Activated T-cell treated with anti-CD3 and anti-CD28 coated beads, Interleukin-2, amount 50 U/mL, for 72 hours (primary cell): ENCODE measurements at places on chromosomes 11 and 22. TPM values are rescaled to one million over a fixed set of nuclear protein-coding genes. Genes with fewer than 3 reads are reported as not detected.

Gene FDXACB1
- 4.9 TPM for total RNA-seq

Gene TANGO2
- 35.5 TPM for total RNA-seq

Gene GGTLC3
- total RNA-seq: not detected

Gene RAG2
- not detected for total RNA-seq

Gene ART5
- total RNA-seq: not detected

Gene SLC22A9
- not detected for total RNA-seq

GRCh38 chr11:13140873-13141655 is 131.9 kb downstream of the RASSF10 start:
- no peak for DNase-seq

DNA sequence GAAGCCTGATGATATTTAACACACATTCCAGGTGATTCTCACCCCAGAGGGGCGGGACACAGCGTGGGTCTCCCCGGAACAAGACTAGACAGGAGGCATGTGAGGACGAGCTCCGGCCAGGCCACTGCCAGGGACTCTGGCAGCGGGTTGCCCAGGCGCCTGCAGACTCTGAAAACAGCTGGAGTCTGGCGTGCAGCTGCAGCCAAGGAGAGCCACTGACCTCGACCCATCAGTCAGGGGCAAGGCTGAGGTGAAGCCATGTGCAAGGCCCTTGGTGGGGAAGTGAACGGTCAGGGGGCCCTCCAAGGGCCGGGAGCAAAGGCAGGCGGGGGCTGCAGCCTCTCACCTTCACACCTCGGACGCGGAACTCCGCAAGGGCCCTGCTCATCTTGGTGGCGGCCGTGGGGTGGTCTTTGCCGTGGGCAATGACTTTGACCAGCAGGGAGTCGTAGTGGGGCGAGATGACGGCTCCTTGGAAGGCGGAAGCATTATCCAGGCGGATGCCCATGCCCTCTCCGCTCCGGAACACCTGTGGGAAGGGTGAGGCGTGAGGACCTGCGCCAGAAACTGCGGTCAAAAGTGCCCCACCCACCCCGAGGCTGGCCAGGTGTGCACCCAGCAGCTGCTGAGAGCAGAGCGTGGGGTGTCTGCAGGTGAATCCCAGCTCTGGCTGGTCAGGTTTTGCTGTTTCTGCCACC is 6.7 kb downstream of the LRFN4 start:
- DNase-seq: no peak

DNA sequence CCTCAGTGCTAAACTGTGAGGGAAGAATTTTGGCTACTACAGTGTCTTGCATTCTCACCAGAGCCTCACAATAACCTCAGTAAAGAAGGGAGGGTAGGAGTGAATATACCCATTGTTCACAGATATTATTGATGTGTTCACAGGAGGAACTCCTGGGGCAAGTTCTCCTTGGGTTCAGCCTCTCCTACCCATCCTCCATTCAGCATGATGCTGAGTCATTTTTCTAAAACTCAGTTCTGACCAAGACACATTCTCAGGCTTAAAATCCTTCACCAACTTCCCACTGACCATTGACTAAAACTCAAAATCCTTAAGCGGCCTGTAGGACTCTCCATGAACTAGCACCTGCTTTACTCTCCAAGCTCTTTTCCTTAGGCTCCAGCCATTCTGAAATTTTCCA is 48.7 kb downstream of the SYTL2 start:
- no peak for DNase-seq

GRCh38 chr11:121722431-121723245 is 269.9 kb upstream of the SORL1-AS1 start:
- DNase-seq: no peak

GRCh38 chr11:60357771-60358170 is 20.6 kb upstream of the MS4A7 start:
- no peak for DNase-seq

GRCh38 chr11:36361901-36362391 is 65.9 kb downstream of the PRR5L start:
- DNase-seq: no peak

- no peak for DNase-seq
Measured at GRCh38 chr22:35417606-35418005, 17.7 kb downstream of the MCM5 start.

DNA sequence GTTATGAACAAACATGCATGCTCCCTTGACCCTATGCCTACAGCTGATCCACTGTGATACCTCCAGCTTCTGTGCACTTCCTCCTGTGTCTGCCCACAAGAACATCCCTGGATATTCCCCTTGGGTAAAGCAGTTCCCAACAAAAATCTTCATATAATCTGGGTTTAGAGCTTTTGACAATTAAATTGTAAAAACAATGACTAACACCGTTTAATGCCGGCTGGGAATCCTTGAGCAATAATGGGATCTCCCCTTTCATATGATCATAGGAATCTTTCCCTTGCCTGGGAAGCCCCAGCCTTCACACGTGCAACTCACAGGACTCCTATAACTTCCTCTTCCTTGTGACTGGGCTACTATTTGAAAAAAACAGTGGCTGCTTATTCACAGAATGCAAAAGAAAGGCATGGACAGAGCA is 6.3 kb upstream of the ZC3H12C start:
- DNase-seq: no peak

DNA sequence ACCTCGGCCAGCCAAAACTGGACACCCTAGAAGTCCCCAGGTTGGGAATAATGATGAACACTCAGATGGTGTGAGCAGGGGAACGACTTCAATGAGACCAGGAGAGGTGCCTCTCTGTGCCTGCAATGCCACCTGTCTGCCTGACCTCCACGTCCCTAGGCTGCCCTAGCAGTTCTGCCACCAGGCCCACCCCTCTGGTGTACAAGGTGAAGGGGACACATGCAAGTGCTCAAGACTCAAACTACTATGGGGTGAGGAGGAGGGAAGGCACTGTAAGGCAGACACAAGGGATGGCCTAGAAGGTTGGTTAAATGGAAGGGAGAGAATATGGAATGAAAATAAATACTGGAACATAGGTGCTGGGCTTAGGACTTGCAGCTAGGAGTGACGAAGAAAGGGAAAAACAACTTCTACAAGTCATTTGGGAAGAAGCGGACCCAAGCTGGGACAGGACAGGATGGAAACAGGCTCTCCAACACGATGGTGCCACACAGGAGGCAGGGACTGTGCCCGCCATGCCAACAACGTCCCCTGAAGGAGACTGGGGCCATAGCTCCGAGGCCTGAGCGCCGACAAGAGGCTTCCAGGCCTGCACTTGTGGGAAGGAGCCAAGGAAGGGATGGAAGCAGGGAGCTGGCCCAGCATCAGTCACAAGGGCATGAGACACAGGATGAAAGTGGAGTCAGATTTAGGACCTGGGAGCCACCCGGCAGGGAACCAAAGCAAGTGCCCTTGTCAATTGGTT is 18.5 kb downstream of the SERPIND1 start:
- DNase-seq: no peak

DNA sequence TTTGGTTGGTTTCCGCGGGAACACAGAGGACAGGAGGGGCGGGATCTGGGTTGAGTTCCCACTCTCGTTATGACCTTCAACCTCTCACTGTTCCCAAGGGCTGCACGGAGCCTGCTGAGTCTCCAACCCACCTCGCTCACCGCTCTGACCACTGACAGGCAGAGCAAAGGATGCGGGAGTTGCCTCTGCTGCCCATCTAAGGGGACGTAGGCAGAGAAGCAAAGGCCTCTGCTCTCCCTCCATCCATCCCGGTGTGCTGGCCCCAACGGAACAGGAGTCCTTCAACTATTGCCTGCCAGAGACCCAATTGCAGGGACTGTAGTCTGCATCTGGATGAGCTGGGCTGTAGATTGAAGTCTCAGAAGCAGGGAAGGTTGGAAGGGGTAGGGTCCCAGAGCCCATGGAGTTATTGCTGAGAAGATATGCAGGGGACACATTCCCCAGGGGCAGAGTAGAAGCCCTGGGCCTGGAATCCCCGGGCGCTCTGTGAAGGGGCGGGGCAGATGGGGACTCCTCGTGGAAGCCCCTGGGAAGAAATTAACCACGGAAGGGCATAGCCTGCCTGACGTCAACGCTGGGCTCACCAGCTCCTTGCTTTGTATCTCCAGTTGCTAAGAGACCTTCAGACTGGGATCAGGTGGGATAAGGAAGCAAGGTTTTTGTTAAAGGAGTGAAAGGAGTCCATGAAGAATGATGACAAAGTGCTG is 12.7 kb upstream of the FXYD2 start:
- no peak for DNase-seq

GRCh38 chr11:69721745-69722144 is 17.9 kb upstream of the FGF19 start:
- DNase-seq: no peak

DNA sequence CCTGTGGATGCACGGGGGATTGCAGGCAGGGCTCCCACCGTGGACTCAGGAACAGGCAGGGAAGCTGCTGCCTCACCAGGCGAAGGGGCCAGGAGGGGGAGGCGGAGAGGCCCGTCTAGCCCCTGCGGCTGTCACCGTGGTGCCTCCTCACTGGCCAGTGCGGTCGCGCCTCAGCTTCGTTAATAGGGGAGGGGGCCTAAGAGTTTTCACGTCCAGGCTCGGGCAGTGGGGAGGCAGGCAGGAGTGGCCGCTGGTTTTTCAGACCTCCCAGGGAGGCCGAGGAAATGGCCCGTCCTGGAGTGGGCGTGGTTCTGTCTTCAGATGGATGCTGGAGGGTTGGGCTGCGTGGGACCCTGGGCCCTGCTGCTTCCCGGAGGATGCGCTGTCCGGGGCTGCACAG is 91.1 kb upstream of the B3GAT1 start:
- no peak for DNase-seq

GRCh38 chr22:40023341-40023841 is 28.6 kb downstream of the FAM83F start:
- no peak for DNase-seq

DNA sequence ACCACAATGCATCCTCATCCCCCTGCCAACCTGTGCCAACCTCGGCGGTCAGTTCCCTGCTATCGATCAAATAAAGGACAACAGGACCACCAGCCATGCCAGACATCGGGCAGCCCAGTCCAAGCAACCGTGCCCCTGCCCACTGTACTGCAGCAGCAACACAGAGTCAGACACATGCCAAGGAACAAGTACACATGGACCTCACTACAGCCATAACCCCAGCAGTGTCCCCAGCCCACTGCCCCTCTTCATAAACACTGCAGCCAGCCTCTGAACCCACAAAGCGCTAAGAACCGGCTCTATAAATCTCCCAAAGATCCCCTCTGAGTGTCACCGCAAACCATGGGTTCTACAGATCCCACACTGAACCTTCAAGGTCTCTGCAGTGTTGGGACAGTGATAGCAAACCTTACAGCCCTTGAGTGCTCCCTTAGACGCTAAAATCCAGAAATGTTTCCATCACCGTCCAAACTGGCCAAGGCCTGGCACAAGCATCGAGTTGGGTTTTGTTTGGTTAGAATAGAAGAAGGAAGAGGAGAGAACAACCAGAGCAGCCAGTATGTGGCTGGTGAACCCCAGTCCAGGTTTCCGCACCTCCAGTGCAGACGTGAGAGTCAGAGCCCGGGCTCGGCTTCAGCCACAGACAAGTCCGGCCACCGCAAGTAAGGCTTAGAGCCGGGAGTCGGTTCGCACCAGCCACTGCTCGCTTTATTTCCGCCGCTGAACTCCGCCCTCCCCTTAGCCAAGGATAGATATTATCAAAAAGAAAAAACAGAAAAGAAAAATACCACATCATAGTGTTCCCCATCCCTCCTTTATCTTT is 7.9 kb downstream of the PAX6 start:
- no peak for DNase-seq

DNA sequence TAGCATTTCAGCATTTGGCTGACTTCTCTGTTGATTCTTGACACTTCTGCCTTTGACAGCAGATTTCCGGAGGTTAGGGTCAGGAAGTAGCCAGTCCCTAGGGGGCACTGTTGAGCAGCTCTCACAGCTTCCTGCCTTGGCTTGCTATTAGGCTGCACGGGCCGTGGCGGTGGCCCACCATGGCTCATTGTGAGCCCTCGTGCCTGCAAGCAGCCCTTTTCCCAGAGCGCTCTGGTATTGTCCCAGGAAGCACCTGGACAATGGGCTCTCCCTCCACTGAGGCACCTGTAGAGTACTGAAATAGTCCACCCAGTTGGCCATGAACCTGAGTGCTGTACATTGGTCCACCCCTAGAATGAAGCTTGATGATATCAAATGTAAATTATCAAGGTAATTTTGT is 100.2 kb upstream of the GAL start:
- peak; percentile 62 for DNase-seq

GRCh38 chr11:85377901-85378300 is 249.2 kb downstream of the DLG2 start:
- DNase-seq: no peak

DNA sequence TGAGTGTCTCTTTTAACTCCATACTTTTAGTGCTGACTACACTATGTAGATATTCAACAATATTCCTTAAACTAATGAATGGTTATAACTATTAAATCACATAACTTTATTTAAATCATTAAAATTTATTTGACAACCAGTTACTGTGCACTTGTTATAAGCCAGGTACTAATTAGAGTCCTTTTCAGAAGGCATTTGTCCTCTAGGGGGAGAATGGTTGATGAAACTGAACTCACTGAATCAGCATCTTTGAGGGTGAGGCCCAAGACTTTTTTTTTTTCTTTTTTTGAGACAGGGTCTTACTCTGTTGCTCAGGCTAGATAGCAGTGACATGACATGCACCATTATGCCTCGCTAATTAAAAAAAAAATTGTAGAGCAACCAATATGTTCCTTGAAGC is 515.6 kb upstream of the CCDC90B start:
- DNase-seq: no peak

DNA sequence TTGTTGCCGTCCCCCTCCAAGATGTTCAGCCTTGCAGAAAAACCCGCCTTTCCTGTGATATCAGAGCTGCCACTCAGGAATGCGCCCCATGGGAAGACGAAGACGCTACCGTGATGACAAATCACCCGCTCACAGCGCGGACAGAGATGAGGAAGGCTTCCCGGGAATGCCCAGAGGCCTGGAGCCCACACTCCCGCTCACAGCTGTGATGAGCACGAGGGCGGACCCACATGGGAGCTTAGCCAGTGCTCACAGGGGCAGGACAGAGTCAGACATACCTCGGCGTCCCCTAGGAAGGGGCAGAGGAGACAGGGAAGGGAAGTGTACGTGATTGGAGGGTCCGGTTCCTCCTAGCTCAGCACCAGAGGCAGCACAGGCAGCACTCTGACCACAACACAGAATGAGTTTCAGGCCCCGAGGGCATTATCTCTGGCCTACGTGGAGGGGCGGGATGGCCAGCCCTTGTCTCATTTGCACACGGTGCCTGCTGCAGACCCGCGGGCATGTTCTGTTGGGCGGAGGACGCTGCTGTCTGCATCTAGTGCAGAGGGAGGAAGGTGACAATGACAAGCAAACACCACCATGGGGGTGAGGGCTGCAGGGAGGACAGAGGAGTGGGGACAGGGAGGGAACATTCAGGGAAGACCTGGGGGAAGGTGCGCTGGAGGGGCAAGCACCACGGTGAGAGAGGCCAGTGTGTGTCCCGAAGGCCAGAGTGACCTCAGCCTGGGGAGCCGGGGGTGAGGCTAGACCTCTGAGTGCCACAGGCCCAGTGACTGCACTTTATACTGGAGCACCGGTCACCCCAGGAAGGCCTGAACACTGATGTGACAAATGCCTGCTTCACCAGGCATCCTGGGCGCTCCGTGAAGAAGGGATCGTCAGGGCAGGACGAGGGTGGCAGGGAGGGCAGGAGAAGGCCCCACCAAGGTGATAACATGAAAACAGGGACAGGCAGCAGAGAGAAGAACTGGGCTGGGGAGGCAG is 79.6 kb downstream of the CELSR1 start:
- no peak for DNase-seq
